Hippocampal formation (tissue), 2 donors: ENCODE measurements at places on chromosomes 1 and 21.

DNA sequence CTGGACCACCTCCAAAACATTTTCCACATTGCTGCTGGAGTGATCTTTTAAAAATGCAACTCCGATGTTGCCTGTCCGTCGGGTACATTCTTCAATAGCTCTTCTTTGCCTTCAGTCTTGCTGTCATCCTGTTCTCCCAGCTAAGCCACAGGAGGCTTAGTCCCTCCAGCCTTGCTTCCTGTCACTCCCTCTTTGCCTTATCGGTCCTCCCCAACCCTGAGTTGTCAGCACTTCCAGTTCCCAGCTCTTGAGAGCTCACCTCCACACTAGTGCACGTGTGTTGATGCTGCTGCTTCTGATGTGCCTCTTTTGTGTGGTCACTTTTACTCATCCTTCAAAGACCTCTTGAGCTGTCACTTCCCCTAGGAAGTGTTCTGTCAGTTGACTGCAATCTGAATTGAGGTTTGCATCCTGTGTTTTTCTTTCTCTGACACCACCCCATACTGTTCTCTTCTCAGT is 15.3 kb downstream of the UCK2 start:
- no peak for DNase-seq

GRCh38 chr1:77829851-77830250 is 50.4 kb downstream of the MIGA1 start:
- no peak for DNase-seq

- DNase-seq = no peak
These were observed 441.6 kb downstream of the OMA1 start for GRCh38 chr1:58104960-58105359.

DNA sequence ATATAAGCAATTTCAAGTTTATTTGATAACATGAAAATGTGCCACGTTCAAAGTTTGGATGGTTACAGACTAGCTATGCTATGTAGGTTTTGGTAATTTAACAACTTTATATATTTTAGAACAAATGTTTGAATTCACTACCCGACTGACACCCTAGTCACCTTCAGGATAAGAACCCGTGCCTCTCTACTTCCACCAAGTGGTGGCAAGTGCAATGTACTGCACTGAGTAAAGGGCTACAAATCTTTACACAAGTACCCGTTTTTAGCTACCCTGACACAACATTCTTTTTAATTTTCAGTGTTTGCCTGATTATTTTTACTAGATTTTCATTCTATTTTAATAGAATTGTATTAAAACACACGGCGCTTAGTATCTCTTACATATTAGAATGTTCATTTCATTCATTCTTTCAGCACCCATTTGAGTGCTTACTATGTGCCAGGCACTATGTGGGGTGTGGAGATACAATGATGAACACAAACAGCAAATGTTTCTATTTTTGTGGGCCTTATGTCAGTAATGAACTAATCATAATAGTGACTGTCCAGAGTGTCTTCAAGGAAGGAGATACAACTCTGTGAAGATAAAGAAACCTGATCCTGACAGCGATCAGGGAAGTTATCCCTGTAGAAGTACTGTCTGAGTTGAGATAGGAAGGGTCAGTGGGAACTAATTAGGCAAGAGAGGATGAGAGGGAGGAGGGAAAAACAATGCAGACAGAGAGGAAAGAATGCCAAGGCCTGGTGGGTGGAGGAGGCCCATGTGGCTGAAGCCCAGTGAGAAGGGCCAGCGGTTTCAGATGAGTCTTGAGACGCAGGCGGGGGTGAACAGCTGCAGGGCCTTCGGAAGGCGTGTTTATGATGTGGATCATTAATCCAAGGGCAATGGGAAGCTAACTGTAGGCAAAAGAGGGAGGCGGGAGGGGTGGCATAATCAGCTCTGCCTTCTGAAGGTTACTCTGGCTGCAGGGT is 3.8 kb downstream of the LCA5L start:
- no peak for DNase-seq

- DNase-seq = no peak
These were observed 12.3 kb downstream of the BTBD19 start for GRCh38 chr1:44820328-44821239.

- no peak for DNase-seq
These were observed 140.9 kb downstream of the ROR1 start for GRCh38 chr1:63914706-63915105.

GRCh38 chr21:35426469-35426868 is 377.4 kb upstream of the RUNX1 start:
- DNase-seq = no peak

GRCh38 chr1:207453710-207454045 is 450 bp upstream of the CR2 start:
- DNase-seq = no peak

GRCh38 chr1:197017558-197018146 is 40.3 kb downstream of the CFHR5 start:
- DNase-seq = no peak

- no peak for DNase-seq
These were observed 787.6 kb downstream of the USP25 start for GRCh38 chr21:16517383-16517782.

DNA sequence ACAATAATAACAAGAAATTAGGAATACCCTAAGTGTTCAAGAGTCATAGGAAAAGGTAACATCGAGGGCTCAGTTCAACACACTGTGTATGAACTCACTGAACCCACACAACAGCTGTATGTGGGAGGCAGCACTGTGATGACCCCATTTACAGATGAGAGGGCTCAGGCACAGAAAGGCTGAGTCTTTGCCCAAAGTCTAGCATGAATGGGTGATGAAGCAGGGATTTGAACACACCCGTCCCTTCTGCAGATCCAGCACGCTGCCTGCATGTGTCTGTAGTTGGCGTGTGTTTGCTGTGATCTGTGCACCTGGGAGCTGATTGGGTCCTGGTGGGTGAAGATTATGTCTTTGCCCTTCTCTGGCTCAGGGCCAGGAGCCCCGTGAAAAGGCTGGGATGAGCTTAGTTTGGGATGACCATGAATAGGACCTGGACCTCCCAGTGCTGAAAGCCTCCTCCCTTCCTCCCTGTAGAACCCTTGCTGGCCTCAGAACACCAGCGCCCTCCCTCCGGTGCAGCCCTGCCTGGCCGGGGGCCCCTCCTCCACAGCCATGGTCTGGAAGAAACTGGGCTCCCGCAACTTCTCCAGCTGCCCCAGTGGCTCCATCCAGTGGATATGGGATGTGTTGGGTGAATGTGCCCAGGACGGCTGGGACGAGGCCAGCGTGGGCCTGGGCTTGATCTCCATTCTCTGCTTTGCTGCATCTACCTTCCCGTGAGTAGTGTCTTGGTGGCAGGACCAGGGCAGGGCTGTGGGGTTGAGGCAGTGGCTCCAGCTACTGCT is 5.2 kb downstream of the SLC66A1 start:
- no peak for DNase-seq

DNA sequence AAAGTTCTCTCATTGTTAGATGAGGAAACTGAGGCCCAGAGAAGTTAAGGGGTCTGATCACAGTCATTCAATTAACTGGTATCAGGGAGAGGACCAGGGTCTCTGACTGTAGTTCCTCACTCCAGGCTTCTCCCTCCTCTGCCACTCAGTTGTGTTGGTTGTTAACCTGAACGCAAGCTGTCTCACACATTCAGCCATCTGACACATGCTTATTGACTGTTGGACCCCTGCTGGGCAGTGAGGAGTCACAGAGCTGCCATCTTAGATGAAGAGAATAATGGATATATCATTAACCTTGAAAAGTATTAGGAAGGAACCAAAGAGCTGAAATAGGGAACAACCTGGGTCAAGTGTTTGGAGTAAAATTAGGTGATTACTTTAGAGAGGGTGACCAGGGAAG is 194.8 kb downstream of the ZZZ3 start:
- no peak for DNase-seq

GRCh38 chr1:154337253-154337894 is 12.0 kb downstream of the ATP8B2 start:
- DNase-seq = no peak

DNA sequence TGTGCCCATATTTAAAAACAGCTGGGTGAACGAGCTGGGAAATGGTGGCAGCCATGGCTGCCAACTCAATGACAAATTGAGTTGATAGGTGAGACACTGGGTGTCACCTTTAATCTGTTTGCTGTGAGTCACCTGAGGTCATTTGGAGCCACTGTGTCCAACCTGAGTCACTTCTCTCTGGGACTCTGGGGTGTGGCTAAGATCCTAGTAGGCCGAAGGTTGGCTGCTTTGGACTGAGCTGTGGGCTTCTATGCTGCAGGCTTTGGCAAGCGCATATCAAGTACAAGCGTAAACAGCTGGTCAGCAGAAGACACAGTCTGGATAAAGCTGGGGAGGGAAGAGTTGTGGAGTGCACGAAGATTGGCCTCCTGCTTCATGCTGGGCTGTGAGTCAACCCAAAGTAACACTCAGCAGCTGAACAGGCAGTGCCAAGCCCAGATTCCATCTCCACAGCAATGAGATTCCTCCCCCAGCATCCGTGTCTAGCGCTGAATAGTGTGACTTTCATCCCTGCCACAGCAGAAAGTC is 24.0 kb downstream of the TEX35 start:
- DNase-seq = peak; percentile 23

GRCh38 chr1:156308078-156308477 is 9.0 kb upstream of the VHLL start:
- no peak for DNase-seq
